Upper lobe of right lung (tissue), 1 donor: ENCODE measurements at places on chromosomes 16 and 17. TPM values are rescaled to one million over a fixed set of nuclear protein-coding genes. Genes with fewer than 3 reads are reported as not detected.

PPL gene
- 78.1 TPM for total RNA-seq

KCNJ18 gene
- not detected for total RNA-seq

PRCD gene
- 7.7 TPM for total RNA-seq

DNA sequence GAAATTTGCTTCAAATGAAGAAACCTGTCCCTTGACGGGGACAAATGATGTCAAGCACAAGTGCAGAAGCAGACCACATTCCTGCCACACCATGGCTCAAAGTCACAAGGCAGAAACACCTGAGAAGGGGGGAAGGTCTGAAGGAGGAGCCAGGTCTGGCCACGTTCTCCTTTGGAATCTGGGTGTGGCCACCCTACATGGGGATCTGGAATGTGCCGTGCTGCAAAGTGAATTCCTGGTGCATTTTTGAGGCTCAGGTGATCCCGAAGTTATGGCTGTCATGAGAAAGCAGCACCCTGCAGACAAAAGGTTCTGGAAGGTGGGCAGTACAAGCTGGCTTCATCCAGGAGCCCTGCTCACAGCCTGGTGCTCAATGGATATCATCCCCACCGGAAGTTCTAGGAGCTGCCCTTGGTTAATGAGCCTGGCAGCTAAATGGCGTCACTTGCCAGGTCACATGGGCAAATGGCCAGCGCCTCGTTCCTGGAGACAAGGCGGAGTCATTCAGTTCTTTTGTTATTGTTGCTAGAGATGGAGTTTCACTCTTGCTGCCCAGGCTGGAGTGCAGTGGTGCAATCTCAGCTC is 20.1 kb upstream of the ADCY9 start:
- DNase-seq, result peak; percentile 93

RPTOR gene
- total RNA-seq, result 35.4 TPM

DNA sequence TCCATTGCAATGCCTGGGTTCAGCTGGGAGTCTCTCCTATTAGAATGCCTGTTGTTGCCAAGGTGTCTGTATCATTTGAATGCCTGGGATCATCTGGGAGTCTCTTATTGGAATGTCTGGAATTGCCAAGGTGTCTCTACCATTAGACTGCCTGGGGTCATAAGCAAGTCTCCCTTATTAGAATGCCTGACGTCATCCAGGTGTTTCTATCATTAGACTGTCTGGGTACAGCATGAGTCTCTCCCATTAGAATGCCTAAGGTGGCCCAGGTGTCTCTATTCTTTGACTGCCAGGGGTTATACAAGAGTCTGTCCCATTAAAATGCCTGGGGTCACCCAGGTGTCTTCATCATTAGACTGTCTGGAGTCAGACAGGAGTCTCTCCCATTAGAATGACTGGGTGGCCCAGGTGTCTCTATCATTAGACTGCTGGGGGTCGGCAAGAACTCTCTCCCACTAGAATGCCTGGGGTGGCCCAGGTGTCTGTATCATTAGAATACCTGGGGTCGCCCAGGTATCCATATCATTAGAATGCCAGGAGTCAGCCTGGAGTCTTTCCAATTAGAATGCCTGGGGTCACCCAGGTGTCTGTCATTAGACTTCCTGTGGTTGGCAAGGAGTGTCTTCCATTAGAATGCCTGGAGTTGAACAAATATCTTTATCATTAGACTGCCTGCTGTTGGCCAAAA is 2274.0 kb downstream of the TP53TG3F start:
- DNase-seq, result no peak

DNA sequence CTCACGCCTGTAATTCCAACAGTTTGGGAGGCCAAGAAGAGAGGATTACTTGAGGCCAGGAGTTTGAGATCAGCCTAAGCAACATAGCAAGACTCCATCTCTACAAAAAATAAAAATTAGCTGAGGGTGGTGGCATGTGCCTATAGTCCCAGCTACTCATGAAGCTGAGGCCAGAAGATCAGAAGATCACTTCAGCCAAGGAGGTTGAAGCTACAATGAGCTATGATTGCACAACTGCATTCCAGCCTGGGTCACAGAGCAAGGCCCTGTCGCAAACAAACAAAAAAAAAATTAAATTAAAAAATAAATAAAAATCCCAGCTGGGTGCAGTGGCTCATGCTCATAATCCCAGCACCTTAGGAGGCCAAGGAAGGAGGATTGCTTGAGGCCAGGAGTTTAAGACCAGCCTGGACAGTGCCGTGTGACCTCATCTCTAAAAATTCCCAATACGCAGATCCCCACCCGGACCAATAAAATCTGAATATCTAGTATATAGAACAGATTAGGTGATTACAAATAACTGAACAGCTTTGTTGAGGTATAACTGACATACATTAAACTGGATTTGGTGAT is 18.2 kb upstream of the ATF7IP2 start:
- DNase-seq, result no peak

NOTUM gene
- total RNA-seq, result 6.1 TPM

DNA sequence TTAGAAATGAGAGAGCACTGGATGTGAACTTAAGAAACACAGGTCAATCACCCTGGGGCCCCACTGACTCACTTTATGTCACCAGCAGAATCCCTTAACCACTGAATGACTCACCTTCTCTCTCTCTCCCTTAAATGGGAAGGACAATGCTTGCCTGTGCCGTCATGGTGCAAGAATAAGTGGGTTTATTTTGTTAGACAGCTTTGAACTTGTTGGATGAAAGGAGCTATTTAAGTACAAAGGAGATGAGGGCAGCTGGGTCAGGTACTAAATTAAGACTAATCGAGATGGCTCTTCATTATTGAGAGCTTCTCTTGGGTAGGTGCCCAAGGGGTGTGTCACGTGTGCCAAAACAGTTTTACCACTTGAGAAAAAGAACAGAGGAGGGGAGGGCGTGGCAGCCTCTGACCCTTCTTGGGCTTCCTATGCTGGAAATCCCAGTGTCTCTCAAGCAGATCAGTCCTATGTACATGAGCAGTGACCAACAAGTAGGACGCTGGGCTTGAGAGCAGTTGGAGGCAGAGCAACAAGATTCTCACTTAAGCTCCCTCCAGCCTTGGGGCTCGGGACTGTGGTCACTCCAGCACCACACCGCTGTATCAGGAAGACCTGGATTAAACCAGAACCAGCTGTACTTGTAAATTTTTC is 6.7 kb upstream of the KRT31 start:
- no peak for DNase-seq

DNA sequence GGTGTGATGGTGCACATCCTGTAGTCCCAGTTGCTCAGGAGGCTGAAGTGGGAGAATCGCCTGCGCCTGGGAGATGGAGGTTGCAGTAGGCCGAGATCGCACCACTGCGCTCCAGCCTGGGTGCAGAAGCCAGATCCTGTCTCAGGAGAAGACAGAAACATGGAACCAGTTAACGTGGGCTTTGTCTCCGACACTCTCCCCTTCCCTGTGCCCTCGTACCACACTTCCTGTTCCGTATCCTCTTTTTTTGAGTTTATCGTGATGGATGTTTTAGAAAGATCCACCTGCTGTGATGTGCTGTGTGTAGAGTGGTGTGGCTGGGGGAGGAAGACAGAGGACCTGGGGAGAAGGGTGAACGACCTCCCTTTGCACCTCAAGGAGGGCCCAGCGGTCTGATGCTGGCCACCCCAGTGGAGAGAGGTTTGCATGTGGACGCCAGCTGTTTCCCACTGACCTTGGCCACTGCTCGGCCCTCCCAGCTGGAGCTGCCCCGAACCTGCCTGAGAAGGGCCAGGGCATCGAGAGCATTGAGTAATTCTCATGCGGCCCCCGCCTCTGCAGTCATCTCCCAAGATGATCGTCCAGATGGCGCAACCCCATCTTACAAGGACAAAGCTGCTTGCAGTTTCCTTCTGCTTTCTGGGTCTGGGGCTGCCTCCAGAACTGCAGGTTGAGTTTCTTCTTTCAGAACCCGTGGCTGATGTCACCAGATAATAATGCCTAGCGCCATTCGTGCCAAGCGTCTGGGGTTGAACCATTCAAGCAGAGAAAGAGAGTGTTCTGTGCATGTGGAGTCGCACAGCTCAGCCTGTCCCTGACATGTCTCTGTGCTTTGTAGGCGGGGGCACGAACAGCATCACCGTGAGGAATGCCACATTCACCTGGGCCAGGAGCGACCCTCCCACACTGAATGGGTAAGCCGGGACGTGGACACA is 126.3 kb downstream of the ABCC1 start:
- peak; percentile 82 for DNase-seq
